ENCODE measurements at places on chromosomes 11 and 22.
A peak's percentile ranks its signal among the peaks of the same experiment; 100 is the strongest.

GRCh38 chr22:46486996-46487717 lies 50.3 kb downstream of the CELSR1 start:
- no peak for DNase-seq

- peak; percentile 44 for DNase-seq
Observed at GRCh38 chr22:49997251-49997599, 15.3 kb downstream of the IL17REL start.

DNA sequence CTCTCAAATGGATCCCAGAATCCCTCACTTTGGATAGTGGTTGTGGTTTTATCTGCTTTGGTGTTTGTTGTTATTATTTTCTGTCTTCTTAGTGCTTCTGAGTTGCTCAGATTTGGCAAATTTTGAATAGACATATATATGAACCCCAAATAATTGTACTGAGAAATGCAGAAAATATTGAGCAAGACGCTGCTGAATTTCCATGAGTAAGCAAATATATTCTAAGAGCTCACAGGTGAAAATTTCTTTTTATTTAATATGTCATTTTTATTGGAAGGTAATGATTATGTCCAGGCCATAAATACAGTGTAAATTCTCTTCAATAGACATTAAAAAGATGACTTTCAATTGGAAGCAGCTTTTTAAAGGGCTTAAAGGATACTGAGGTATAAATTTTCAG lies 152.1 kb downstream of the FAT3 start:
- no peak for DNase-seq

GRCh38 chr22:35316751-35317150 lies 17.1 kb downstream of the TOM1 start:
- no peak for DNase-seq

- DNase-seq: no peak
Observed at GRCh38 chr11:17528181-17528691, 16.0 kb downstream of the USH1C start.

DNA sequence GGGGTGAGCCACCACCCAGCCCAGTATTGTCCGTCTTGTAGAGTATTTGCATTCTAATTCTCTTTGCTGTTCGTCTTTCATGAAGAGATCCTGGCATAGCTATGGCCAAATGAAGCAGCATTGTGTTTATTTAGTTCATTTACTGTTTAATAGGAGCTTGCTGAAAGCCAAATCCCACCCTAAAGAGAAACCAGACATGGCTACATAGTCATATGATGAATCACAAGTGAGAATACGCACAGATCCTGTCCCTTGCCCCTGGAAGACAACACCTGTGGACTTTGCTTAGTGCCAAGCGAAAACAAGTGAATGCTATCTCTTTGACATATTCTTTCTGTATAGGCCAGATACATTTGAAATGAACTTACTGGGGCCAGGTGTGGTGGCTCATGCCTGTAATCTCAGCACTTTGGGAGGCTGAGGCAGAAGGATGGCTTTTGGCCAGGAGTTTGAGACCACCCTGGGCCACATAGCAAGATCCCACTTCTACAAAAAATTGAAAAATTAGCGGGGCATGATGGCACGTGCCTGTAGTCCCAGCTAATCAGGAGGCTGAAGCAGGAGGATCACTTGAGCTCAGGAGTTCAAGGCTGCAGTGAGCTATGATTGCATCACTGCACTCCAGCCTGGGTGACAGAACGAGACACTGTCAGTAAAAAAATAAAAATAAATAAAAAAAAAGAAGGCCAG lies 5.1 kb upstream of the ARFGAP3 start:
- no peak for DNase-seq

DNA sequence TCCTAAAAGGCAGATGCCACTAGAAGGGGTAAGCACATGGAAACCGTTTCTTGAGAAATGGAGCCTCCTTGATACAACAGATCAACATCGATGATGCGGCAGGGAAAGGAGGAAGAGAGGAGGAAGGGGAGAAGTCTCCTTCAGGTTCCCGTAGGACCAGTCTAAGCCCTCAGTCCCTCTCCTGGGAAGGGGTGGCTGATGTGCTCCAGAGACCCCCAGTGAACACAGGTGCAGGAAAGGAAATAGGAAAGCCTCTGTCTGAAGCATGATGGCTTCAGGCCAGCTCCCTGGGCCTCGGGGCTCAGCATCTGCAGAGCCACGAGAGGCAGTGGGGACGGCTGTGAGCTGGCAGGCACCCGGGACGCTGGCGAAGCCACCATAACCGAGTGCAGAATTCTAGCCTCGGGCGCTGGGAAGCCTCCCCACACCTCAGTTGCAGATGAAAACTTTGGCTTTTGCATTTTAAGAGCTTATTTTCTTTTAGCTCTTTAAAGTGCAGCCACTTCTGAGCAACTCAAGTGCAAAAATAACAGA lies 1.8 kb downstream of the SPATA19 start:
- DNase-seq: no peak

GRCh38 chr11:111361874-111362273 lies 17.2 kb downstream of the POU2AF1 start:
- peak; percentile 49 for DNase-seq

GRCh38 chr11:120717623-120718022 lies 206.1 kb downstream of the GRIK4 start:
- DNase-seq: no peak

- no peak for DNase-seq
Observed at GRCh38 chr11:89065066-89065465, 716 bp downstream of the GRM5 start.

DNA sequence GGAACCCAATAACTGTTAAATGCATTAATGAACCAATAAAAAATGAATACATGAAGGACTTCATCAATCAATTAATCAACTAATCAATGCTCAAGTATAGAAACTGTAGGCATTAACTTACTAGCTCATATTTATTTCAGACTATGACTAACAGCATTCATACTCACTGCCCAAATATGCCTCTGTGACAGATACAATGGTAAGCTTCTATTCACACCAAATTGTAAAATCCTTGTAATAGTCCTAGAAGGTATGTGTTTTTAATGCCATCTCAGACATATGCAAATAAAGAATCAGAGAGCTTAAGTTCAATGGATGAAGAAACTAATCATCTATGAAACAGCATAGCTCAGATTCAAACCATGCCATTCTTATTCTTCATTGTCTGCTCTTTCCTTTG lies 1253.6 kb upstream of the TENM4 start:
- DNase-seq: no peak

- no peak for DNase-seq
Observed at GRCh38 chr11:128289048-128289447, 298.3 kb downstream of the ETS1 start.

GRCh38 chr11:69647390-69647748 lies 6.4 kb downstream of the CCND1 start:
- DNase-seq: no peak

GRCh38 chr11:130561441-130561881 lies 113.0 kb downstream of the ADAMTS15 start:
- no peak for DNase-seq

DNA sequence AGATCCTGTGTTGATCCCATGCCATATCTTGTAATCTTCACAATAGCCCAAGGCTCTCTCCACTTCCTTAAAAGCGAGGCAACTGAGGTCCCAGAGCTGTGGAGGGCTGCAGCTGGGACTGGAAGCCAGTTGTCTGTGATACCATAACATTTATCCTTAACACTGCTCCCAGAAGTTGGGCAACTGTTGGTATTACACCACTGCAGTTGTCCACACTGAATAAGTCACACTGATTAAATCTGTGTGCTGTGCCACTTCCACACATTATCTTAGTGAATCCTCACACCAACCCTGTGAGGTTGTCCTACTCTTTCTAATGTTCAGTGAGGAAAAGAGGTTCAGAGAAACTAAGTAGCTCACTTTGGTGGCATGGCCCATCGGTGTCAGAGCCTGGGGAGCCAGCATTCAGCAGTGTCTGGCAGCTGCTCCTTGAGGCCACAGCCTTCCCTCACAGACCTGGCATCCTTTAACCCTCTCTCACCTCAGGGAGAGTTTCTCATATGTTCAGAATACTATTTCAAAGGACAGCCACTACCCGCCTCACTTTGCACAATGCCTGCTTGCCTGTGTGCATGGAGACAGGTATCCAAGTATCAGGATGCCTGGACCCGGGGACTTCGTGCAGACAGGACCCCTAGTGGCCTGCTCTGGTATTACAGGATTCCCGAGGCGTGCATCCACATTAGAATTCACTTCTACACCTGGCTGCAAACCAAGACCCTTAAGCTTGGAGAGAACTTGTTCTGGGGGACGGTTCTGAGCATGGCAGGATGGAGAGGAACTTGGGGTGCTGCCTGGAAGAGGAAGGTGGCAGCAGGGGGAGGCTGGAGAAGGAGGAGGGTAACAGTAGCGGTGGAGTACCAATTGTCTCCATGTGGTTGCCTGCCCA lies 221.9 kb upstream of the TBCEL start:
- peak; percentile 24 for DNase-seq

DNA sequence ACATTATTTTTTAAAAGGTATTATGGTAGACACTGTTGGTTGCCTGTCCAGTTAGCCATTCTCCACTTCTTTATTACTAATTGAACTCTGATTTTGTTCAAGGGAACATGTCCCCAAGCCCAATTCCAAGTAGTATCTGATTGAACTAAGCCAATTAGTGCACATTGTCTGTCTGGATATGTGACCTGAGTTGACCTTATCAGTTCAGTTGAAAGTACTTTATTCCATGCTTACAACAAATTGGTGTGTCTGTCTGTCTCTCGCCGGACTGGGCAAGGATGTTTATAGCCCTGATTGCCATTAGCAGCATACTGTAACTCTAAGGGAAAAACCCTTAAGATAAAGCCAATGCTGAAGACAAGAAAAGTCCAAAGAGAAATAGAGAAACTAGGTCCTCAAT lies 85.6 kb downstream of the INTS4 start:
- no peak for DNase-seq

GRCh38 chr22:43000441-43001175 lies 14.3 kb downstream of the PACSIN2 start:
- no peak for DNase-seq

- DNase-seq: no peak
Observed at GRCh38 chr11:115897707-115898106, 393.5 kb upstream of the CADM1 start.

DNA sequence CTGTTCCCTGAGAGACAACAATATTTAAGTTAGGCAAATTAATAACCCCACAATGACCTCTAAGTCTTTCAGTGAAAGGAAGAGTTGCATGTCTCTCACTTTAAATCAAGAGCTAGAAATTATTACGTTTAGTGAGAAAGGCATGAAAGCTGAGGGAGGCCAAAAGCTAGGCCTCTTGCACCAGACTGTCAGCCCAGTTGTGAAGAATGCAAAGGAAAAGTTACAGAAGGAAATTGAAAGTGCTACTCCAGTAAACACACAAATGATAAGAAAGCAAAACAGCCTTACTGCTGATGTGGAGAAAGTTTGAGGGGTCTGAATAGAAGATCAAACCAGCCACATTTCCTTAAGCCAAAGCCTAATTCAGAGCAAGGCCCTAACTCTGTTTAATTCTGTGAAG lies 45.0 kb downstream of the BBOX1 start:
- DNase-seq: no peak

DNA sequence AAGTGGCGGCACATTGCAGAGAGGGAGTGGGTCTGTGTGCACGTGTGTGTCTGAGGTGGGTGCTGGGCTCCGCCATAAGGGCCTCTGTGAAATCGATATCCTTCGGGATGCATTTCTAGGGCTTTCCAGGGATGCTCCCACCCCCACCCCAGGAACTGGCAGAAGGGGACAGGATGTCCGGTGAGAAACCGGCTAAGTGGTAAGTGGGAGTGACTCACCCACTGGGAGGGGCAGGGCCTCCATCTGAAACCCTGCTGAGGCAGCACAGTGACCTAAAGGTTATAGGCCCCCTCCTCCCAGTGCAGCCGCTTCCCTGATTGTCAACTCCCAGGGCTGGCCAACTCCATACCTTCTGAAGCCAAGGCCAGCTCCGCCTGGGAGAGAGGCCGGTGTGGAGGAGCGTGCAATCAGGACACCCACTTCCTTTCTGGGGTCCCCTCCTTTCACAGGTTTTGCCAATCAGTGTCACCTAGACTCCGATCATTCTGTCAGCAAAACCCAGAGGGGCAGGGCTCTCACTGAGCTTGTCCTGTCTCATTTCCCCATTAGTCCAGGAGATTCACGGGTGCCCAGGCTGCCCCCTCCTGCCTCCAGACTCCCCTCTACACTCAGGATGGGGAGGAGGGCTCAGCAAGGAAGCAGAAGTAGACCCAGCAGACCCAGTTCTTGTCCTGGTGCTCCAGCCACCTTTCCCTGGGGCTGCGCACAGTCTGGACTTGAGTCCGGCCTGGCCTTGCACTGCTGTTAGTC lies 44.5 kb downstream of the NECTIN1 start:
- DNase-seq: no peak

- DNase-seq: no peak
Observed at GRCh38 chr11:42490506-42490905, 821.3 kb upstream of the API5 start.

DNA sequence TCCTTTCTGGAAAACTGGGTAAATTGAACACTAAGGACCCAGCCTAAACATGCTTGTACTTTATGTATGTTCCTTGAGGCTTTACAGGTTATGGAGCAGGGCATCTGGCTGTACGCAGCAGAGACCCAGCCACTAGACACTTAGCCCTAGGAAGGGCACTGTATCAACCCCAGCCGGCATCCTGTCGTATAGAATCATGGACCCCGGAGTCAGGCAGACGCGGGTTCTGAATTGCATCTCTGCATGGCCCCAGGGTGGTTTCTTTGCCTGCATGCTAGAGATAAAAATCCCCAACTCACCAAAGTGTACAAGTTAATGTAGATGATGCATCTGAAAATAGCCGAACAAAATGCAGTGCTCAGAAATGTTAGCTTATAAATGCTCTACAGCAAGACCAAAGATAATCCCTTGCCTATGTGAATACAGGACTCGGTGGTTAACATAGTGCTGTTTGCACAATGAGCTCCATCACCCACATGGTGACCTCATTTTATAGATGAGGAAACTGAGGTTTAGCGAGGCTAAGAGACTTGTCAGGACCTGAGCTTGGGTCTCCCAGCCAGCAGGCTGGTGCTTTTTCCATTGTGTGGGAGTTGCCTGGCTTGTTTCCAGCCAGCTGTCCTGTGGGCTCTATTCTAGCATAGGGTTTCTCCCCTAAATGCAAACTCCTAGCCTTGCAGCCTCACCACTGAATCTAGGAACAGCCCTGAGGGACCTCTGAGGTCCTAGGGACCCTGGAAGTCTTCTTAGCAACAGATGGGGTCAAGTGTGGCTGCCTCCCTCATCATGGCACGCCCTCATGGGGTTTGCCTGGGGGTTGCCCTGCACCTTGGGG lies 7.3 kb downstream of the CD6 start:
- no peak for DNase-seq

GRCh38 chr11:2926611-2927051 lies 2.6 kb downstream of the PHLDA2 start:
- peak; percentile 60 for DNase-seq

GRCh38 chr11:119337581-119338317 lies 2.9 kb downstream of the C1QTNF5 start:
- DNase-seq: no peak

- DNase-seq: no peak
Observed at GRCh38 chr11:66293777-66294625, 2.3 kb downstream of the TMEM151A start.

- DNase-seq: no peak
Observed at GRCh38 chr11:79209540-79210266, 231.1 kb downstream of the TENM4 start.

DNA sequence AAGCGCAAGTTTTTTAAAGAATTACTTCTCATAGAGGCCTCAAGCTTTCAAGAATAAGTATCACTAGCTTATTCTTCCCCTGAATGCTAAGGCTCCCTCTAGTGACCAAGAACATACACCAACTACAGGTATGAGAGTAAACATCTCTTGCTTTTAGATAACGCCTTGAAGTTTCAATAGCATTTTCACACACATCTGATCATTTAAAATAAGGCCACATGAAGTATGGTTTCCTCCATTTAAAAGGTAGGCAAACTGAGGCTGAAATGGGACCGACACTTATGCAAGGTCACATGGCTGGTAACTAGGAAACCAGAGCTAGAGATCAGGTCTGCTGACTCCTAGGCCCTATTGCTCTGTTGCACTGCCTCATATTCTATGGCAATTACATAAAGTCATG lies 66.5 kb downstream of the CCDC34 start:
- DNase-seq: no peak

Measured in pancreas (tissue), 10 donors.